Tibial nerve (tissue), 4 donors: ENCODE measurements at places on chromosomes 12 and 14. TPM values are rescaled to one million over a fixed set of nuclear protein-coding genes. Genes with fewer than 3 reads are reported as not detected.

PPM1H gene
- total RNA-seq = 0.90 TPM

SLC6A15 gene
- total RNA-seq = 0.30 TPM

SIX6 gene
- not detected for total RNA-seq

ART4 gene
- 0.42 TPM for total RNA-seq

CLEC9A gene
- total RNA-seq = not detected

B4GALNT3 gene
- total RNA-seq = 10.0 TPM

HNF1A gene
- not detected for total RNA-seq

CLEC2A gene
- not detected for total RNA-seq

HEBP1 gene
- total RNA-seq = 42.7 TPM

NEMF gene
- total RNA-seq = 215 TPM

DDX47 gene
- 50.0 TPM for total RNA-seq

TOMM20L gene
- not detected for total RNA-seq

PMEL gene
- 1.6 TPM for total RNA-seq

MSI1 gene
- not detected for total RNA-seq

HOXC9 gene
- 6.7 TPM for total RNA-seq

- DNase-seq = no peak
These were observed 17.4 kb downstream of the BEGAIN start for GRCh38 chr14:100569734-100570286.

- DNase-seq = no peak
These were observed 5.2 kb upstream of the ATG14 start for GRCh38 chr14:55416866-55417265.

DNA sequence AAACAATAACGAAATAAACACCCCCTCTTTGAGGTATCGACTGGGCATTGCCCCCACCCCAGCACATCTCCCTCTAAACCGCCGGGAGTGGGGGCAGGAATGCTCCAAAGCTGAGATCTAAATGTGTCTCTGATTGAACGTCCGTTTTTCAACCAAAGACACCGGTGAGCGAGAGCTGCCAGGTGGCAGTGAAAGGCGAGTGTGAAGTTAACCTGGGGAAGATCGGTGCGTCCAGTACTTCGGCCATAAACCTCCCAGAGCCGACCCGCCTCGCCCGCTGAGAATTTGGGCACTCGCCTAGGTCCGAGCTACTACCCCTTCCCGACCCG, 625 bp downstream of the ANGEL1 start:
- DNase-seq = no peak

GRCh38 chr14:64620910-64621309, 71.1 kb downstream of the PPP1R36 start:
- no peak for DNase-seq

DNA sequence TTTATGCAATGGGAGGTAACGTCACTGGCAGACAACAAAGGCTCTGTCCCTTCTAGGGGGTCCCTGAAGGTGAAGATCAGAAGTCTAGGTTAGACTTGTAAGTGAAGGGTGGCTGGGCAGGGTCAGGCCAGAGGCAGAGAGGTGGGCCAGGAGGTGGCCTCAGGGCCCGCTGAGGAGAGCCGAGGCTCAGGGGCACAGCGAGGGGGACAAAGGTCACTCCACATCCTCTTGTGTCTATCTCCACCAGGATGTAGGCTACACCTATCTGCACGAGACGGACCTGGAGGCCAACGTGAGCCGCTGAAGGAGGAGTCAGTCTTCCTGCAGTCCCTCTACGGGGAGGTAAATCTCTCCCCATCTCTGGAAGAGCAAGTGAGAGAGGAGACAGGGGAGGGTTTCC, 20.3 kb downstream of the KRT85 start:
- no peak for DNase-seq

DNA sequence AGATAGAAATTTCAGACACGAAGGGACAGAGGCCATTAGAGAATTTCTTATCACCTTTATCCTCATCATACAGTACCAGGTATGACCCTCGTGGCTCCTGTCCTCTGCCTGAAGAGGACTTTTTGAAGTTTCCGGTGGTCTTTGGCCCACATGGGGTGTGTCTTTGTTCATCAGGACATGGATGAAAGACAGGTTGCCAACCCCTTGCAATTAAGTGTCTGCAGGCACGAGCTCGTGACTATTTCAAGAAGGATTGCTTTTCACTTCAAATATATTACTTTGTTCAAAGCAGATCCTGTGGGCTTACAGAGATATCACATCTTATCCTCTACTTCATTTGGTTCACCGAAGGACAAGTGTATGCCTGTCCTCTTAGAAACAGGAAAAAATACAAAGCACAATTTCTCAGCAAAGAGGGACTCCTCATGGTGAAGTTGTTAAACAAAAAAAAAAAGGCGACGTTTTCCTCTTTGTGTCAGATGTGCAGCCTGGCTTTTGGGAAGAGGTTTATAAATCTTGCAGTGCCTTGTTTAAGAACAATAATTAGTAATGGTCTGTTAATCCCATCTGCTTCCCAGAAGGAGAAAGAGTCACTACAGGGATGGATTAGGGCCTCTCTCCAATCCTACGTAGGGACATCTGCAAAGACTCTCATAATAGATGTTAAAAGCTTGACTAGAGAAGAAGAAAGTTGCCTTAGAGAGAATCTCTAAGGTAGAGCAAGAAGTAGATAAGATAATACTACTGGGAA, 13.5 kb upstream of the FAM234B start:
- DNase-seq = no peak

DNA sequence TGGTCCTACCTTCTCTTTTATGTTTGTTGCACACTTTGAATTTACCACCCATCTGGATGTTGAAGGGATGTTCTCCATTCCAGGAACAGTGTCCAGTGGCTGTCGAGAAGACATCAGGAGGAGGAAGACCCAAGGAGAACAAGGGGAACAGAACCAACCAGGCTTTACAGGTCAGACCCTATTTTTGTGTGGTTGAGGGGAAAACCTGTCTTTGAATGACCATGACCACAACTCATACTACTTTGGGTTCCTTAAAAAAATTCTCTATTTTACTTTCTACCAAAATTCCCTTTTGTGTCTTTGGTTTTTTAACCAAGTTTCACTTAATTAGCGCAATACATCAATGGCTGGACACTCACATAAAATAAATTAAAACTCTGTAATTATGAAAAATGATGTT, 78.7 kb downstream of the PLXNC1 start:
- no peak for DNase-seq

DNA sequence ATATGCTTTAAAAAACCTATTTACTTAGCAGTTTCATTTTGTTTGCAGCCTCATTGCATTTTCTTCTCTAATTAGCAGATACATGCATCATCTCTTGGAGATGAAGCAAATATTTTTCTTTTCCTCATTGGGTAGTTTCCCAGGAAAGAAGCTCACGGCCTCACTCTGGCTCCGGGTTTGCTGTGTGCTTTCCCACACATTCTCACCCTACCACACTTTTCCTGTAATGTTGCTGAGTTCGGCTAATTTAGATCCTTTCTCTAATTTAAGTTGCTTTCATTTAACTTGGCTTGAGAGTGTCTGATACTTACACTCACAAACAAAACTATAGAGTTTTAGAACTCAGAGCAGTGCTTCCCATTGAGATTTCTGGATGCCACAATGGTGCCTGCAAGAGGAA, 928.2 kb downstream of the NRXN3 start:
- DNase-seq = no peak

GRCh38 chr12:89414851-89415250, 62.5 kb upstream of the DUSP6 start:
- DNase-seq = no peak

- no peak for DNase-seq
These were observed 20.4 kb downstream of the YAF2 start for GRCh38 chr12:42217656-42218055.

DNA sequence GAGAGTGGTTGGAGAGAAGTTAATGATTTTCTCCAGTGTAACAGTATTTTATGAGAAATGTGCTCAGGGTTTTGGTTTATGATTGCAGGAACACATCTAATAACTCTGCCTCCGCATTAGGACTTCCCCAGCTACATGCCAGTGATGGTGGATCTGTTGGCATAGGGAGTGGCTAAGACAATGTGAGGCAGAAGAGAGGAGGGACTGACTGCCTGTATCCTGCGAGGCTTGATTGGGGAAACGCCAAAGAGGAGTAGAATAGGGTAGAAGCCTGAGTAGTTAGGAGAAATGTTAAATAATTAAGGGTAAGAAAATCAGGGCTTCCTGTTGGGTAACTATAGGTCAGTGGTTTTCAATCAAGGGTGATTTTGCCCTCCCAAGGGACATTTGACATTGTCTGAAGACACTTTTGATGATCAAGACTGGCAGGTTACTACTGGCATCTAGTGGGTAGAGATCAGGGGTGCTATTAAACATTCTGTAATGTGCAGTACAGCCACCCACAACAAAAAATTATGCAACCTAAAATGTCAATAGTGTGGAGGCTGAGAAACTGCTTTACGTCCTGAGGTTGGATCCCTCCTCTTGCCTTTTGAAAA, 12.8 kb downstream of the TDG start:
- DNase-seq = no peak

DNA sequence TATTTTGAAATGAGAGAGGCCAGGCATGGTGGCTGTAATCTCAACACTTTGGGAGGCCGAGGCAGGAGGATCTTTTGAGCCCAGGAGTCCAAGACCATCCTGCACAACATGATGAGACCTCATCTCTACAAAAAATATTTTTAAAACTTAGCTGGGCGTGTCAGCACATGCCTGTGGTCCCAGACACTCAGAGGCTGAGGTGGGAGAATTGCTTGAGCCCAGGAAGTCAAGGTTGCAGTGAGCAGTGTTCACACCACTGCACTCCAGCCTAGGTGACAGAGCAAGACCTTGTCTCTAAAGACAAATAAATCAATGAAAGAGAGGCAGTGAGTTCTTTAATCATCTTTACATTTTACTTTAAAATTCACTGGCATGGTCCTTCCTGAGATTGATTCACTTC, 124.5 kb downstream of the DUSP6 start:
- no peak for DNase-seq

DNA sequence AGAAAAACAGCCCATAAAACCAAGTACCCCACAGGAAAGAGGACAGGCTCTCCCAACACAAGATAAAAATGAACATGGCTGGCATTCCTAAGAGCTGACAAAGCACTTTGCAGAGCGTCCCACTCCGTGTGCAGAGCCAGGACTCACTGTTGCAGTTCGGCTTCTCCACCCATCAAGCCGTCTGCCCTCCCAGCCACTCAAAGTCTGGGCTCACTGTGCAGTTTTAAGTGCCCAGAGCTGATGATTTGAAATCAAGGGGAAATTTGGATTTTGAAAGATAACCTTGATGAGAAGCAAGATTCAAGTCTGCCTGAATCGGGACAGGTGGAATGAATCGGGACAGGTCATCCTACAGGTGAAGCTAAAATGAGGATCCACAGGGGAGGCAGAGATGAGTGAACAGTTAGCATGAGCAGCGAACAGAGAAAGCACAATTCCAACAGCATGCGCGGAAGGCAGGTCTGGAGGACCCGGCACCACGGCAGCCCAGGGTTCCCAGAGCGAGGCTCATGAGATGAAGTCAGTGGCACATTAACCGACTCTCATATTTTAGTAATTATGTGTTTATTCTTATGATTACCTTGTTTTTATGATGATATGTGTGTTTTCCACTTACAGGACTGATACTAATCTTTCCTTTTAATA, 39.8 kb upstream of the GPR68 start:
- DNase-seq = no peak

GRCh38 chr12:94266796-94267536, 118.6 kb downstream of the PLXNC1 start:
- DNase-seq = peak; percentile 53

- DNase-seq = no peak
These were observed 67.5 kb downstream of the CHST11 start for GRCh38 chr12:104524034-104524832.

- DNase-seq = no peak
These were observed 388.1 kb downstream of the ZFP36L1 start for GRCh38 chr14:68404652-68405183.

DNA sequence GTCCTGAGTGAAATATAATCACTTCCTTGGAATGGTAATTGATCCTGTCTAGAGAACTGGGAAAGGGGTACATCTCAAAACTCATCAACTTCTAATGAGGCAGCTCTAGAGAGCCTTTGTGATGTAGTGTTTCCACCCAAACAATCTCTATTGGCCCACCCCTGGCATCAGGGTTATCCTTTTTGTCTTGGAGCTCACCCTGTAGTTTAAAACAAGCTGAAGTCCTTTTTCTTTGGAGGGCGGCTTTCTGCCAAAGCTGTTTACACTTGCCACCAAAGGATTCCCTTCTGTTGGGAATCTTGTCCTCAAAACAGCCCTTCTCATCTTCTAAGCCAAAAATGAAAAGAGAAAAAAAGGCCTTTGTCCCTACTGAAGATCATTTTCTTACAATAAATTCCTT, 60.6 kb upstream of the GTF2A1 start:
- DNase-seq = no peak

GRCh38 chr14:92585981-92586937, 72.7 kb downstream of the RIN3 start:
- no peak for DNase-seq

- no peak for DNase-seq
These were observed 21.3 kb downstream of the SCAF11 start for GRCh38 chr12:45969084-45969483.

GRCh38 chr14:100286484-100287191, 19.6 kb downstream of the SLC25A29 start:
- DNase-seq = no peak

DNA sequence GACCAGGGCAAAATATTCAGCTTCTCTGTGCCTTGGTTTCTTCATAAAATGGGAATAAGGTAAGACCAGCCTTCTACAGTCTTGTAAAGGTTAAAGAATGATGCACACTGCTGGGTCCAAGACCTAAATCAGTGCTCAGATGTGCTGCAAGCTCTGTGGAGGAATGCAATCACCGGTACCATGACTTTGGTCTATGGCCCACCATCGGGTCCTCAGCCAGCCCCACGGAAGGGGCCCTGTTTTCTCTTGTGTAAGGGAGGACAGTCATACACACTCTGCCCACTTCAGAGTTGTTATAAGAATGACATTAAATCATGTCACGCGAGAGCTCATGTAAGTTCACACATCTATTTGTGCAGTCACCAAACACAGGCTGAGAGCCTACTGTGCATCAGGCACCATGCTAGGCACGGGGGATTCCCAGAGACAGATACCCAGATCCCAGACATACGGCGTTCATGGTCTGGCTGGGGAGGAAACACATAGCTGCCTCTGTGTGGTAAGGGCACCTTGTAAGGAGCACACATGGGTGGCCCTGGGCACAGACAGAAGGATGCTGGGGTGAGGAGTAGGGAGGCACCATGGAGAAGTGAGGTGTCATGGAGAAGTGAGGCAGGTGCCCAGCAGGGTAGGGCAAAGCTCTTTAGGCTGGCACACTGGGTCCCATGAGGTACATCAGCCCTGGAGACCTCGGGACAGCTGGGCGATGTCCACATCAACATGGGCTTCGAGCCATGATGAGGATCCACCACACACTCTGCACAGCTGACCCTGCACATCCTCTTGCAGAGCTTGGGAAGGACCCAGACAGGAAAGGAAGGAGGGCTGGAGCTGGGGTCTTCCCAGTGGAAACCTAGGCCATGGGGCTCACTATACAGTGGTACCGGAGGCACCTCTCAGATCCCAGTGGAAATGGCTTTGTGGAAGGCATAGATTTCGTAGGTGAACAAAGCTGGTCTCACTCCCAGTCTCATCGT, 190.4 kb upstream of the DIO3 start:
- DNase-seq = no peak

GRCh38 chr12:79573820-79574219, 116.9 kb downstream of the PAWR start:
- DNase-seq = no peak
